ENCODE measurements at places on chromosomes 1 and 21.

DNA sequence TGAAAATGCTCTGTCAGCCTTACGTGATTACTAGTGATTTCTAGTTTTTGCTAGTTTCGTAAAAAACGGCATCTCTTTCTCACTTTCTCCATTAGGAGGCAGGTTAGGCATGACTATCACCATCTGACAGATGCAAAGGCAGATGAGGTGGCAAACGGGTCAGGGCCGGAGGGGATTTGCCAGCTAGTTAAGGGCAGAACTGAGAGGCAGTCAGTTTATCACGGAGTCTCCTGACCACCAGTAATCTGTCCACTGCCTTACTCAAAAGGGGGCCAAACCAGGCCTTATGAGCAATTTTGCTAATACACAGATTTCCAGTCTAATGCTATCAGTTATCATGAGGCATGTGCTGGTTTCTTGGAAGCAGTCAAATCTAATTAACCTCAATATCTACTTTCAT lies 159.3 kb downstream of the TSEN15 start:
- no peak for DNase-seq

DNA sequence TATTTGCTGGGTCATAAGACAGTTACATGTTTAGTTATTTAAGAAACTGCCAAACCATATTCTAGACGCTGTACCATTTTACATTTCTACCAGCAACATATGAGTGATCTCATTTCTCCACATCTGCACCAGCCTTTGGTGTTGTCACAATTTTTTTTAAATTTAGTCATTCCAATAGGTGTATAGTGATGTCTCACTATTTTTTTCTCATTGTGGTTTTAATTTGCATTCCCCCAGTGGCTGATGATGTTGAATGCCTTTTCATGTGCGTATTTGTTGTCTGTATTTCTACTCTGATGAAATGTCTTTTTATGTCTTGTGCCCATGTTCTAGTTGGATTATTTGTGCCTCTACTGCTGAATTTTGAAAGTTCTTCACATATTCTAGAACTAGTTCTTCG lies 38.4 kb downstream of the NFASC start:
- no peak for DNase-seq

DNA sequence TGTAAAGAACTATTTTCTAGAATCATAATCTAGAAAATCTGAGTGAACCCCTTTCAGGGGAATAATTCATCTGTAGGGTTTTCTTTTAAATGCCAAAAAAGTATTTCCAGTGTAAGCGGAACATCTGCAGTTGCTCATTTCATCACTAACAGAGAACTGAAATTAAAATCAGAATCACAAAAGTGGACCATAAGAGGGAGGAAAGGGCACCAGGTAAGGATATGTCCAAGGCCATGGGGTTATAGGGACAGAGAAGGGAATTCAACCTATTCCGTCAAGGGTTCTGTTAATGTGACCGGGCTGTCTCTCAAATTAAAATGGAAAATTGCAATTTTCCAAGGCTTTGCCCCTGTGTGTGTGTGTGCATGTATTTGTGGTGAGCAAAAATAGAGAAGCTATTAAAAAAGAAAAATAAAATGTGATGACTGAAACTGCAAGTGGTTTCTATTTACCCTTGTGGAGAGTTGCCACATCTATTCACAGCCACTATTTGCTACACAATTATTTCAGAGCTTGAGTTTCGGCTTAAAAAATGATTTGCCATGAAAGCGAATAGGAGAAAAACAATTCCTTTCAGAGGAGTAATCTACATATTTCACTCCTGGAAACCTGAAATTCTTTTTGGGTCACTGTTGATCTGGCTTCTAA lies 53.1 kb downstream of the APP start:
- DNase-seq = no peak

GRCh38 chr1:8551057-8551456 lies 233.1 kb downstream of the SLC45A1 start:
- DNase-seq = no peak

DNA sequence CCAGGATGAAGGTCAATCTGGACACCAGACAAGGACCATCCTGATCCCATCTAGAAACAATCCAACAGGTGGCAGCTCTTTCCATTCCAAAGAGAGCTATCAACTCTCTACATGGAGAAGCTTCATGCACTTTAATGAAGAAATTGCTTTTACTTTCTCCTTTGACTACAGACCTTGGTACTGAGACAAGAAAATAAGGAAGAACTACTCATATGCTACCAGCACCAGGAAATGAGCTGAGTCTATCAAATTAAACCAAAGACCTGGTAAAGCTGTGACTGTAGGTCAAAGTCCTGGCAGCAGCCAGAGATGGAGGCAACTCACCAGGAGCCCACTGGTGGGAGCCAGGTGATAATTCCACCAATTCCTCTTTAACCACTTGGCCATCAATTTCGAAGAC lies 64.3 kb upstream of the LRRC8B start:
- DNase-seq = no peak

- peak; percentile 15 for DNase-seq
These were observed 458 bp downstream of the CRABP2 start for GRCh38 chr1:156704930-156705320.

GRCh38 chr1:207355060-207355459 lies 33.6 kb downstream of the CD55 start:
- no peak for DNase-seq

DNA sequence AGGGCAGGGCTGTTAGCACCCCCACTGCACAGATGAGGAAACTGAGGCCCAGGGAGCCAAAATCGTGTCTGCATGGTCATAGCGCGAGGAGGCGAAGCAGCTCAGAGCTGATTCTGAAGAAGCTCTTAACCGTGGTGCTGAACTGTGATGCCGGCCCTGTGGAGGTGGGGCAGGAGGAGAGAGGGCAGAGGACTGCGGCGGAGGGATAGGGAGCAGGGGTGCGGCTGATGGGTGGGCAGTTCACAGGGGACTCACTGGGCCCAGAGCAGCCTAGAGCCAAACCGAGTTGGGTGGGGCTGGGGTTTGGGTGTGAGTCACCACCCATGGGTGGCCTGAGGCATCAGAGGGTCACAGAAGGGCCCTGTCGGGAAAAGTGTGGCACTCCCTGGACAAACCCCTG lies 74.7 kb downstream of the RAP1GAP start:
- DNase-seq = no peak

GRCh38 chr1:75233302-75233929 lies 99.2 kb downstream of the LHX8 start:
- DNase-seq = no peak

- DNase-seq = no peak
These were observed 1.5 kb downstream of the GUCA2B start for GRCh38 chr1:42154685-42155084.

DNA sequence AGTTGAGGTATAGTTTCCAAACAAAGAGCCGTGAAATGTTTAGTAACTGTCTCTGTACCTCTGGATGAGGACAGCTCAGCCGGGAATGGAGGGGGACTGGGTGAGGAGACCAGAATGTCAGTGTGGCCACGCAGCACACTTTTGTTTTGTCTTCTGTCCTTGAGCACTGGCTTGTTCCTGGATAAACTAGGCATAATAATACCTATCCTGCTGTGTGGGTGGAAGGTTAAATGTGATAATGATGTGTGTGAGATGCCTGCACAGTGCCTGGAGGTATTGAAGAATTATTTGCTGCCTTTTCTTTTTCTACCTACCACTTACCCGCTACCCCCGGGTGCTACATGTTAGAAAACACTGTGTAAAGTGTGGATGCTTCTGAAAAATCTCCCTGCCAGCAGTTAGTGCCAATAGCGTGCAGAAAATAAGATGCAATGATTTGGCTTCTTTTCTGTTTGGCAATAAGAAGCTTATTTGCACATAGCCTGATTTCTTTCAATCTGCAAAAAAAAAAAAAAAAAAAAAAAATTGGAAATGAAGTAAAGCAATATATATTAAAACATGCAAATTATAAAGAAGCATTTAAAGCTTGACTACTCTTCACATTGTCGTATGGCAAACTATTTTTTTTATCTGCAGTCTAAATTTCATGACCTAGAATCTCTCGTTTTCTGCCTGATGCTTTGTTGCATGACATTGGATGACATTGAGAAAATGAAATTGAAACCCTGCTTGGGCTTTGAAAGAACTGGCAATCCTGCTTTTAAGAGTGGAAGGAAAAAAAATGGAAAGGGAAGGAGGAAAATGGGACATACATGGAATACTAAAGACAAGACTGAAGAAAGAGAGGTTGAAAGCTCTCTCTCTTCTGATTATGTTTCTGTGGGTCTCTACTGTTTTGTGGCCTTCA lies 89.5 kb downstream of the DISC1 start:
- DNase-seq = no peak

- DNase-seq = no peak
These were observed 8.1 kb downstream of the NIBAN1 start for GRCh38 chr1:184965944-184966860.

- DNase-seq = no peak
These were observed 559 bp downstream of the BACH1 start for GRCh38 chr21:29299046-29299915.

DNA sequence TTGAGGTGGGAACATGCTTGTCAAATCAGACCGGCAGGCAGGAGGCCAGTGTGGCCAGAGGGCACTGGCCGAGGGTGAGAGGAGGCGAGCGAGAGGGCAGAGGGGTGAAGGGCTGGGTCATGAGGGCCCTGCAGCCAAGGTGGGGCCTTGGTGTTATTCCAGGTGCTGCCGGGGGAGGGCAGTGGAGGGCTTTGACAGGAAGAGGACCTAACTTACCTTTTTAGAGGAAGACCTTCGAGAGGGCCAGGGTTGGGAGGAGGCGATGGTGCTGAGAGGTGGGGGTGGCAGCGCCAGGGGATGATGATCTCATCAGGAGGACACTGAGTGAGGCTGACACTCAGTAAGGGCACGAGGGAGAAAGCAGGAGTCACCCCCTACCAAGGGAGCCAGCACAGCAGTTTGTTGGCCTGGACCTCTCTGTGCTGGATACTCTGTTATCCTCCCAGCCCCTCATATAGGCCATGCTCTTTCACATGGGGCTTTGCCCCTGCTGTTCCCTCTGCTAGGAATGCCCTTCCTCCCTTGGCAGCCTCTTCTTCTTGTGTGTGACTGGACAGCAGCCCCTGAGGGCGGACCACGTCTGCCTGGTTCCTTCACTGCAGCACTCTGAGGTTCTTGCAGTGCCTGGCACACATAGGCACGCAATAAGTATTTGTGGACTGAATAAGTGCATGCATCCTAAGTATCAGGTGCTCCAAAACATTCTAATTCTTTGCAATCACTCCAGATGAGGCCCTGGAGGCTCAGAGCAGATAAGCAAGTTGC lies 7.5 kb upstream of the TTC22 start:
- DNase-seq = no peak
